Ovary (tissue), 10 donors: ENCODE measurements at places on chromosomes 16 and 17.

DNA sequence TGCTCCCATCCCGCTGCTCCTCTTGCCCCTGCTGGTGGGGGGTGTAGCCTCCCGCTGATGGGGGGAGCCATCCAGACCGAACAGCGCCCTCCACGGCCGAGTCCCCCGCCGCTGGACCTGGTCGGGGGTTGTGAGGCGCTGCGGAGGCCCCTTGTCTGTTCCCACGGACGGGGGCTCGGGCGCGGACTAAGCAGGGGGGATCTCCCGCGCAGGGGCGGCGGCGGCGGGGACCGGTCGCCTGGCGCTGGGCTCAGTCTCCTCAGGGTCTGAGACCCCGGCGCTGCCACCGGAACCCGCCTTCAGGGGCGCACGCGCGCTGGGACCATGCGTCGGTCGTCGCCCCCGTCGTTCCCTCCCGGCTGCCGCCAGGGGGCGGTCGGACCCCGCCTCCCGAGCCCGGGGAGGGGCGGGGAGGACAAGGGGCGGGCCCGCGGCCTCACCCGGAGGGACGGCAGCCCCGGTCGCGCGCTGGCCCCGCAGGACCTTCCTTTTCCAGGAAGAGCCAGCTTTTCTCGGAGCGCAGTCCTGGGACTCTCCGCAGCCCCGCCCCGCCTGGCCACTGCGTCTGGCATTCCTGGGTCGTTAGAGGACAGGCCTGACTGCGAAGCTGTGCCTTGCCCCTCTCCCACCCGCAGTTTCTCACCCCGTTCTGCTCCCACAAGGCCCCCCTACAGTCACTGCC is 6.3 kb upstream of the IL32 start:
- peak; percentile 88 for DNase-seq

DNA sequence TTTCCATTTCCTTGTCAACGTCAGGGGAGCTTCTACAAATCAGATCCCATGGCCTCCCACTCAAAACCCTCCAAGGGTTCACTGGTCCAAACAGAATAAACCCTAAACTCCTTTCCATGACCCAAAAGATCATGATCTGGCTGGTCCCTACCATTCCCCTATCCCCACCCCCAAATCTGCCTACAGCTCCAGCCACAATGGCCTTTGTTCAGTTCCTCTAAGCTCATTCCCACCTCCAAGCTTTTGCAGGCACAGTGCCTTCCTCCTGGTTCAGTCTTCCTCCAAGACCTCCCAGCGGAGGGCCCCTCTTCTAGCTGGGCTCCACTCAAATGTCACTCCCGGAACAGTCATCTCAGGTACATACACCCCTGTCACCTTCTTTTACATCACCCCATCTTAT is 2.0 kb downstream of the GPRC5B start:
- no peak for DNase-seq

DNA sequence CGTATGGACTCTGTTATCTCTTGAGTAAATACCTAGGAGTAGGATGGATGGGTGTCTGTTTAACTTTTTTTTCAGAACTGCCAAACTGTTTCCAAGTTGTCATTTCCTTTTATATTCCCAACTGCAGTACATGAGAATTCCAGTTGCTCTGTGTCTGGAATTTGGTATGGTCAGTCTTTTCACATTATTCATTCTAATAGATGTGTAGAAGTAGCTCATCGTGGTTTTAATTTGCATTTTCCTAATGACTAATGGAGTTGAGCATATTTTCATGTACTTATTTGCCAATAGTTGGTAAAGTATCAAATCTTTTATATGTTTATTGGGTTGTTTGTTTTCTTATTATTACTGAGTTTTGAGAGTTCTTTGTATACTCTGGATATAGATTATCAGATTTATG is 27.0 kb downstream of the MRTFB start:
- no peak for DNase-seq

DNA sequence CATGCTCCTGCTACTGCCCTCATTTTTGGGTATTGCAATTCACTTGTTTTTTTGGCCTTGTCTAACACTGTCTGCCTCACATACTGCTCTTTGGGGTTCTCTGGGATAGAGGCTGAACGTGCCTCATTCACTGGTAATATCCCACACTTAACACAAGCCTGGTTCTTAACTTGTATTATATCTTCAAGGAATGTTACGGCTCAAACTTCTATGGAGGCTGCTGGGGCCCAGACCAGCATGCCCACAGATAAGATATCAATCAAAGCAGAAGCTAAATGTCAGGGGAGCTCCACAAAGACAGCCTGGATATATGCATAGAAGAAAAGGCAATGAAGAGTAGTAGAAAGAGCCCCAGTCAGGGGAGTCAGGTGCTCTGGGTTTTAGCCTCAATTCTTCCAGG is 103.5 kb downstream of the WSCD1 start:
- DNase-seq: no peak

DNA sequence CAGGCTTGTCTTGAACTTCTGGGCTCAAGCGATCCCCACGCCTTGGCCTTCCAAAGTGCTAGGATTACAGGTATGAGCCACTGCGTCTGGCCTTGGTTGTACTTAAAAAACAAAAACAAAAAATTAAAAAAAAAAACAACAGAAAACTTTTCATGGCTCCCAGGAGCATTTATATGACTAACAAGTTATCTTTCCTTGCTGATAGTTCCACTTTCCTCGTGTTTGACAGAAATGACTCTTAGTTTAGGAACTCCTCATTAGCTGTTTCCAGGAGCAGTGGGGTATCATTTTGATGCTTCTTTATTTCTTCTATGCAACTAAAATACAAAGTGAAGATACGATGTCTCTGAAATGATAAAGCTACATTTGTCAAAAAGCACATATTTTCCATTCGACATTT is 165.4 kb downstream of the PRKCA start:
- no peak for DNase-seq

DNA sequence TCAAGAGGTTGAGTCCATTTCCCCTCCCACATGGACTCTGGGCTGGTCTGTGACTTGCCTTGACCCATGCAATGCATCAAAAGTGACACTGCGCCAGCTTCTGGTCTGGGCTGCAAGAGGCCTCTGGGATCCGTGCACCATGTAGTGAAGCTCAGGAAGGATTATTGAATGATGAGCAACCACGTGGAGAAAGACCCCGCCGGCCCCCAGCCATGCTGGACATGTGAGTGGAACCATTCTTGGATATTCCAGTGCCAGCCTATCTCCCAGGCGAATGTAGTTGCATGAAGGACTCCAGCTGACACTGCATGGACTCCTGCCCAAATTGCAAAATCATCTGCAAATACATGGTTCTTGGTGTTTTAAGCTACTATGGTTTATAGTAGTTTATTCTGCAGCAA is 7.6 kb upstream of the ALOX15B start:
- no peak for DNase-seq

DNA sequence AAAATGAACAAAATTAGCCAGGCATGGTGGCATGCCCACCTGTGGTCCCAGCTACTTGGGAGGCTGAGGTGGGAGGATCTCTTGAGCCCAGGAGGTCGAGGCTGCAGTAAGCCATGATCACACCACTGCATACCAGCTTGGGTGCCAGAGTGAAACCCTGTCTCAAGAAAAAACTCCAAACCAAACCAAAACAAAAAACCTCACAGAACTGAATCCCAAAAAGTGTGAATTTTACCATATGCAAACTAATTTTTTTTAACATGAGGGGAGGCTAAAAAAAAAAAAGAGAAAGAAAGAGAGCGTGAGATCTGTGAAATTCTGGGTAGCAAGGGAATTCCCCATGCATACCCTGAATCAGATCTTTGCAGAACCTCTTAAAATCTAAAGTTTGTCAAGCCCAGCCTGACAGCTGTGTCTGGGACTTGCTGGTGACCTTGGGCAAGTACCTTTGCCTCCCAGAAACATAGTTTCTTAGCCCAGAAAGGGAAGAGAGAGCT is 17.1 kb upstream of the CDH1 start:
- no peak for DNase-seq

DNA sequence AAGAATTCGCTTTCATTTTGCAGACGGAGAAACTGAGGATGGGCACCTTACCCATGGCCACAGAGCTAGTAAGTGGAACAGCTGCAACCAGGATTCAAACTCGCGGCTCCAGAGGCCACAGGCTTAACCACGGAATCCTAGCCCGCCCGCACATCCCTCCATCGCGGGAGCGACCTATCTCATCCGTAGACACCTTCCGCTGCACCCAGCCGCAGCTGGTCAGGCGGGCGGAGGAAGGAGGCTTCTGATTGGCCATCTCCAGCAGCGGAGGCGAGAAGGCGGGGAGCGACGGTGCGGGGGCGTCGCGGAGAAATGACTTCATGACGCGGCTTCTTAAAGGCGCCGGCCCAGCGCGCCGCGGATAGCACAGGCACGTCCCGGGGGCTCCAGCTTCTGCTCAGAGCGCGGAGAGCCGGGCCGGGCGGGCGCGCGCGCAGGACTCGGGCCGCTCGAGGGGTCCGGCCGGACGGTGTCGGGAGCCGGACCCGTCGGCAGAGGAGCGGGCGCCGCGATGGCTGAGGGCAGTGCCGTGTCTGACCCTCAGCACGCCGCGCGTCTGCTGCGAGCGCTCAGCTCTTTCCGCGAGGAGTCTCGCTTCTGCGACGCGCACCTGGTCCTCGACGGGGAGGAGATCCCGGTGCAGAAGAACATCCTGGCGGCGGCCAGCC is at the start of gene GAN:
GAN (plus strand) TSS at position 360 of the 668 bp plus-strand sequence; CDS start at position 512, 152 bp downstream.
- peak; percentile 96 for DNase-seq

DNA sequence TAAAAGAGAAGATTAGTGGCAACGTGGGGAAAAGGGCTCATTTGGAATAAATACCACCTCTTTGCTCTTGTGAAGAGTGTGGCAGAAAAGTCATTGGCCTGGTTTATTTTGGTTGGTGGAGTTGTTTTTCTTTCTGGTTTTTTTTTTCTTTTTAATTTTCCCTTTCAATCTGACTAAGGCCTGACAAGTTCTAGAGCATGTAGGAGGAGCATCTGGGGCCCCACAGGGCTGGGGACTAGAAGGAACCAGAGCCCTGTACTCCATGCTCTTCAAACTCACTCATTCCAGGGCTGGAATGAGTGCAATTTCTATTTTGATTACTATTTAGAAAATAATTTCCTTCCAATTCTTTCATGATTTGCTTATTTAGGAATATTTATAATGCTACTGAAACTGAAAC is 13.3 kb downstream of the IRX5 start:
- no peak for DNase-seq

DNA sequence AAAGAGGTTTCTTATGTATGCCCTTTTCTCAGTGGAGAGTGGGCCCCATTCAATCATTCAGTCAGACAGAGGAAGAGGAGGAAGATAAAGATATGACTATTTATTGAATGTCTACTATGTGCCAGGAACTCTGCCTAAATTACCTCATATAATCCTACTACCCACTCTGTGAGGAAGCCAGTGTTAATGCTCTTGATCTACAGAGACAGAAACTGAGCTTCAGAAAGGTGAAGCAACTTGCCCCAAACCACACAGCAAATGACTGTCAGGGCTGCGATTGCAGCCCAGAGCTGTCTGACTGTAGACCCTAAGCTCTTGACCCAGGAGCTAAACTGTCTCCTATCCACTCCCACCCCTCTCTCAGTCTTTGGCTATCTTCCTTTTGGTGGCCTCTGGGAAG is 8.4 kb downstream of the SRCIN1 start:
- no peak for DNase-seq
